ENCODE measurements at places on chromosomes 7 and 10. TPM values are rescaled to one million over a fixed set of nuclear protein-coding genes. Genes with fewer than 3 reads are reported as not detected.

Gene HEPACAM2
- total RNA-seq, result 0.10 TPM

Gene DDX50
- total RNA-seq, result 62.9 TPM

Gene LZTS2
- 72.9 TPM for total RNA-seq

Gene MSS51
- total RNA-seq, result 1.5 TPM

Gene SH2B2
- 15.0 TPM for total RNA-seq

Gene UPP1
- total RNA-seq, result 9.3 TPM

Gene LIPK
- total RNA-seq, result not detected

Gene HOXA10
- 11.5 TPM for total RNA-seq

Gene SORCS3
- 0.70 TPM for total RNA-seq

Gene MKX
- total RNA-seq, result not detected

Gene MMD2
- not detected for total RNA-seq

Gene KLF14
- 0.05 TPM for total RNA-seq

Gene PGAM2
- total RNA-seq, result 0.15 TPM

Gene TMEM176B
- total RNA-seq, result 0.75 TPM

Gene NPSR1
- not detected for total RNA-seq

Gene FXYD4
- total RNA-seq, result not detected

Gene CNPY4
- total RNA-seq, result 27.4 TPM

Gene STOX1
- total RNA-seq, result 2.9 TPM

Gene NUB1
- total RNA-seq, result 53.6 TPM

Gene ACSM6
- total RNA-seq, result 0.10 TPM

Gene FANK1
- 26.4 TPM for total RNA-seq

Gene LRRC17
- total RNA-seq, result 2.6 TPM

Gene SHLD2
- total RNA-seq, result 50.2 TPM

Gene GIMAP7
- 0.05 TPM for total RNA-seq

Measured in renal cortical epithelial cell (primary cell).